Activated CD4-positive, alpha-beta T cell treated with anti-CD3 and anti-CD28 coated beads for 24 hours (primary cell): ENCODE measurements at places on chromosomes 4 and X.

DNA sequence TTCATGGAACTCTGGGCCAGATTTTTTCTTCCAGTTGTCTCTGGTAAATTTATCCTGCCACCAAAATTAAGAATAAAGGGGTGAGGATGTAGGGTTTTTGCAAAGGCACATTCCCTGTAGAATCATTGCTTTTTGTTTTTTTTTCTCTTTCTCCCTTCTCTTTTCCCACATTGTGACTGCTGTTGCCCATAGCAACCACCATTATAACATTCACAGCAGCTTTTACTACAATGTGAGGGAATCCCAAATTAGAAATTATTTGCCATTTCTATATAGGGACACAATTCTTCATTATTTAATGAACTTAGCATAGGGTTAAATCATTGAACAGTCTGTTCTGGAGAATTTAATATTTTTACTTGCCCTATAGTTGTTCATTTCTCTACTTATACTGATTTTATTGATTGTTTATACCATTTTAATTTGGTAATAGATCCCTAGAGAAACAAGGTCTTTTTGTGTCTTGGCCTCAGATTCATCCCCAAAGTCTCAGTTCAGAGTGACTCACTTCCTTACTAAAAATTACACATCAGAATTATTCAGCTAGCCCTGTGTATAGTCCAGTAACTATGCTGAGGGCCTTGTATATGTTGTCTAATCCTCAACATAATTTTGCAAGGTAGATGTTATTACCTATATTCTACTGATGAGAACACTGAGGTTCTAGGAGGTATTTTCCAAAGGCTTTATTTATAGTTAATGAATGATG lies 80.8 kb upstream of the ANK2 start:
- DNase-seq: no peak

GRCh38 chr4:12846368-12846767 lies 637.8 kb downstream of the RAB28 start:
- no peak for DNase-seq

DNA sequence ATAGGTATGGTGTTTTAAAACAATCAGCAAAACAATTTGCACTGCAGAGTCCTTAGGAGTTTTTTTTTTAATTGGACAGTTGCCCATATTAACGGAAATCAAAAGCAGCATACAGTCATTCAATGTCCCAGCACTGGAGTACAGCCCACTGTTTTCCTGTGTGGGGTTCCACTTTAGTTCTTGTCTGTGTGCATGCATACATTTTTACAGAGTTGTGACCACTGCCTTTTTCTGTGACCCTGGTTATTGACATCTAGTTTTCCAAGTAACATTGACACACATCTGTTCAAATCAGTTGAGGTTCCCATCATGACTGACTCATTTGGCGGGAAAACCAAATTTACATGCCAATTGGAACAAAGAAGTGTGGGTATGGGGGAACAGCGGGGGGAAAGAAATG lies 83.3 kb downstream of the HPRT1 start:
- DNase-seq: no peak

GRCh38 chr4:181289198-181289597 lies 954.0 kb upstream of the TENM3 start:
- DNase-seq: no peak

DNA sequence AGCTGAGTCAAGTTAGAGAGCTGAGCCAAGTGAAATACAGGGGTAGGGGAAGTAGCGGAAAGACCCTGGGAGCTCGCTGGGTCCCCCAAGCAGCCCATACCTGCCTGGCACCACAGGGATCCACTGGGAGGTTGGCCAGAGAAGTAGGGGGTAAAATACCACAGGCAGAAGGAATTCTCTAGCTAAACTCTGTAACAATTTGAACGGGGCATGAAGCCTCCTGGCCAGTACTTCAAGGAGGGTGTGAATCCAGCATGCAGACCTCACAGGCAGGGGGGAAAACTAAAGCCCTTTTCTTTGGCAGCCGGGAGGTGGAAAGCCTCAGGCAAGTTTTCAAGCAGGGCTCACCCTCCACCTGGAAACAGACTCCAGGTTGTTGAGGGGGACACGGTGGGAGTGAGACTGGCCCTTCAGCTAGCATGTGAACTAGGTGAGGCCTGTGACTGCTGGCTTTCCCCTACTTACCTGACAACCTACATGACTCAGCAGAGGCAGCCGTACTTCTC lies 3.7 kb upstream of the UGT2A1 start:
- DNase-seq: no peak
